ENCODE measurements at places on chromosomes 3 and 15.

GRCh38 chr3:48047841-48048464, 31.7 kb upstream of the MAP4 start:
- DNase-seq = no peak

DNA sequence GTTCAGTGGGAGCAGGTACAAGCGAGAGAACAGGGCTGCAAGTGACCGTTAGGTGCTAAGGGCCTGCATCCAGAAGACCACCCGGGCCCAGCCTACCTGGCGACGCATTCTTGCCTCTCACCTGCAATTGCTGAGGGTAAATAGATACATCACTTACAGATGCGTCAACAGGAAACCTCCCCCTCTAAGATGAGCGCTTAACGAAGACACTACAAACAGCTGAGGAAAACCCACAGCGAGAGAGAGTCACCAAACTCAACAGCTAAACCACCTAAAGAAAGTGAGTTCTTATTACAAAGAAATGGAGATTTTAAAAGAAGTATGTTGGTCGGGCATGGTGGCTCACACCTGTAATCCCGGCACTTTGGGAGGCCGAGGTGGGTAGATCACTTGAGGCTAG, 157.9 kb downstream of the CHSY1 start:
- DNase-seq = no peak

- DNase-seq = no peak
These were observed 6.6 kb downstream of the CSNK1G1 start for GRCh38 chr15:64349375-64349774.

- DNase-seq = no peak
These were observed 135.8 kb upstream of the ABHD17C start for GRCh38 chr15:80559320-80559693.

DNA sequence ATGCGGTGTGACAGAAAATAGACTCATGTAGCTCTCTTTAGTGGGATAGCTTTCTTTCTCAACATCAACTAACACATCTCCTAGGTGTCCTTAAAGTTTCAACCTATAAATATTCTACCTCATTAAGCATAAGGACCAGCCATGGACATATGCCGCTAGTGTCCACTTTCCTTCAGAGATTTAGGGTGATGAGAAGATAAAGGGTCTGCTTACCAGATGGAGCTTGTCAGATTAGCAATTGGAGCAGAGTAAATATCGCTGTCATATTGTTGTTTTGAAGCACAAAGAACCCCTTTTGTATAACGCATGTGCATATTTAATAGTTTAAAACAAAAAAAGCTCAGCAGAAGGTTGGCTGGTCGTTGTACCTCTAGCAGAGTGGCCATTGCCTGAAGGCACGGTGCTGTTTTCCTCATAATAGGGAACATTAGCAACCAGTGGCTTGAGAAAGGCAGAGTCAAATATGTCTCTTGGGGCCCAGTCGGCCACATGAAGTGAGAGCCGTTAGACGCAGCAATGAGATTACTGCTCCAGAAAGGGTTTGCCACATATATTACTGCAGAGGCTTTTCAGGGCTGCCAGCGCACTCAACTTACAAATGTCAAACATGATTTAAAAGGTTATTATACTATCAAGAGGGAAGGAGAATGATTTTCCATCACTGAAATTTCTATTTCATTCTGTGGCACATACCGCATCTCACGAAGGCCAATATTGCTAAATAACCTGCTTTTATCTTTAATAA, 264.2 kb downstream of the ROBO2 start:
- no peak for DNase-seq

Measured in cortex of kidney (tissue), 1 donor.